ENCODE measurements at places on chromosomes 6 and 20.

DNA sequence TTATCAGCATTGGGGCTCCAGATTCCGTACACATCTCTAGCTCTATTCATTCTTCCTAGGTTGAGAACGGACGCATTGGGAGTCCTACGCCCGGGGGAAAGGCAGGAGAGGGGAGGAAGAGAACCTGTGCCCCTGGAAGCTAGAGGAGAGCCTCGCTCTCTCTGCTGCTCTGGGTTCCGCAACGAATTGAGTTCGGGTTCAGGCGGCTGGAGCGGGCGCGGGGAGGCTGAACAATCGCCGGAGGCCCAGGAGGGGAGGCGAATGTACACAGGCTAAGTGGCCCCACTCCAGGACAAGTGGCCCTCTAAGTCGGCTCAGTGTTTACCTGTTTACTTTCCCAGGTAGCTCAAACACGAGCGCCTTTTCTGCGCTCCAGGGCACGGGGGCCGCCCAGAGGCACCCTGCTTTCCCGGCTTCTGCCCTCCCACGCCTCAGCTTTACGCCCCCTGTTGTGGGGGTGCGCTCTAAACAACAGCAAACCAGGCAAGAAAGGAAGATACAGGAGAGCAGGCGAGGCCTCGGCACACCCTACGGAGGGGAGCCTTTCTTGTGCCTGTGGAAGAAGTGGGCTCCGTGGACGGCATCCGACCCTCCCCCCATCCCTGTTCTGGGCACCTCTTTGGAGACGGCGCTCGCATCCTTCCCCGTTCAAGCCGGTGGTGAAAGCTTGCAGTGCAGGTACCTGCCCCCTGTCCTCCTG lies 4.6 kb upstream of the NKX2-2 start:
- DNase-seq: no peak

- DNase-seq: no peak
Observed at GRCh38 chr6:24763578-24763977, 11.2 kb upstream of the GMNN start.

GRCh38 chr20:24622856-24623255 lies 153.4 kb downstream of the SYNDIG1 start:
- DNase-seq: no peak

DNA sequence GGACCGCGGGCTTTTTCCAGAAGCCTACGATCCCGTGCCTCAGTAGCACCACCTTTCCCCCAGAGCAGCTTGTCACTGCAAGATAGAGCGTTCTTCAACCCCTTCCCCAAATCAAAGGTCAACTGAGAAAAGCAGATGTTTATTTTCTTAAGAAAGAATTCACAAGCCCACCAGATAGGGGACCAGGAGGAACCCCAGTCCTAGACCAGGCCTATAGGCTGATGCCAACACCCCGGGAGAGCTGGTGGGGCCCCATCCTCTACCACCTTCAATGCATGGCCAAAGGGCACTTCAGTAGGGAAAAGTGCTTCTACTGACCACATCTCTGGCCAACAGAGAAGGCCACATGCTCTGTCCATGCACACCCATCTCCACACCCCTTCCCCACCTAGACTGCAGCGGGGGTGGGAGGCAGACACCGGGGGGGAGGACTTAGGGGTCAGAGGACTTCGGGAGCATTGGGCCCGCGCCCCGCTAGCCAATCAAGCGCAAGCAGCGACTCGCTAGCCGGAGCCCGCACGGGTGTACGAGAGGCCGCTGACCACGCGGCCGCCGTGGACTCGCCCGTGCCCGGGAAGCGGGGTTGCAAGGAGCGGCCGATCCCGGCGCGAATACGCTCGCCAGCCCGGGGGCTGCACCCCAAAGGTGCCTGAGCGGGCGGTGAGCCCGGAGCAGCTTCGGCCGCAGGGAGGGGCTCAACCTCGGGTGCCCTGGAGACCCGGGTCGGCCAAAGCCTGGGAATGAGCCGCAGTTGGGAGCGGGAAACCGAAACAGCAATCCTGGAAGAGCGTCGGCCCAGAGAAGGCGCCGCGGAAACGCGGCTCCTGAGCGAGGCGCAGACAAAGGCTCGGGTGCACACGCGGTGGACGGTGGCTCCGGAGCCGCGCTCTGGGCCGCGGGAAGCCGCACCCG lies 2.8 kb downstream of the PDE10A start:
- no peak for DNase-seq

DNA sequence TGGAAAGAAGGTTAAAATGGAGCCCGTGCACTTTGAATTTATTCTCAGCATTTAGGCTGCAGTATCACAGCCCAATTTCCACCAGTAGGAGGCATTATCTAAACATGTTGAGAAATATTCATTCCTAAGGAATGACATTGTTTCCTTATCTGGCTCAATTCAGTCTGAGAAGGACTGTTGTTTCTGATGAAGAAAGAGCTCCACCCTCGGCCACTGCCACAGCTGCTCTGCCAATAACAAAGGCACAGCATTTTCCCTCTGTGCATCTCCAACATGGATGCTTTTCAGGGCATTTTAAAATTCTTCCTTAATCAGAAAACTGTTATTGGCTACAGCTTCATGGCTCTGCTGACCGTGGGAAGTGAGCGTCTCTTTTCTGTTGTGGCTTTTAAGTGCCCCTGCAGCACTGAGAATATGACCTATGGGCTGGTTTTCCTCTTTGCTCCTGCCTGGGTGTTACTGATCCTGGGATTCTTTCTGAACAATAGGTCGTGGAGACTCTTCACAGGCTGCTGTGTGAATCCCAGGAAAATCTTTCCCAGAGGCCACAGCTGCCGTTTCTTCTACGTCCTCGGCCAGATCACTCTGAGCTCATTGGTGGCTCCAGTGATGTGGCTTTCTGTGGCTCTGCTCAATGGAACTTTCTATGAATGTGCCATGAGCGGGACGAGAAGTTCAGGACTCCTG lies at the start of gene CALHM5:
Gene CALHM5 (plus strand): TSS at position 216 of the 687 bp plus-strand sequence. CDS start 58 bp downstream, at position 274.
- no peak for DNase-seq

DNA sequence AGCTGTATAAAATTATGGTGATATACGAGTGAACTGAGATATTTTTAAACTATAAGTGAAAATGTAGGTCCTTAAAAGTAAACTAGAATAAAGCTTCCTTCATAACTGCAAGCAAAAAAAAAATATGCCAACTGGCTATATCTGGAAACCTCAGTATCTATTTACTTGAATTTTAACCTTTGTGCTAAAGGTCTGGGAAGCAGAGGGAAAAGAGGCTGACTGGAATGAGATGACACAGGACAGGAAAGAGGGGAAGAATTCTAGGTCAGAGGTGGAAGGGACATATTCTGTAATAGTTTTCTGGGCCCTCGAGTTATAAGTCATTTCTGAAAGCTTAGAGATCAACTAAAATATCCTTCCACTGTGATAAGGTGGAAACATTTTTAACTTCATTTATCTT lies 46.8 kb downstream of the AIG1 start:
- no peak for DNase-seq

DNA sequence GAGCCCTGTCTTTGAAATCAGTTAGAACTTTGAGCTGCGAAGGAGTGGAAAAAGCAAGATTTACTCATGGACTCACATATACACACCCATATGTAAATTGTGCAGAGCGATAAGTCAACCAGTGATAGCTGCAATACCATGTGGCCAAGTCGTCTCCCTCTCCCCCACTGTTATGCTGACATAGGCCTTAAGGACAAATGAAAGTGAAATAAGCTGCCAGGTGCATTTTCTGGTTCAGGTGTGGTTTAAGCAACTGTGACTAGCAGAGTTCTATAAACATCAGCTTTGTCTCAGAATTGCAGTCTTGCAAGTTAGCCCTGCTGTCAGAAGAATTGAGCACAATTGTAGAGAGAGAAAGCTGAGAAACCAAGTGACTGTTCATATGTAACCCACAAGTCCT lies 9.6 kb downstream of the FAM83B start:
- no peak for DNase-seq

- DNase-seq: no peak
Observed at GRCh38 chr20:31716351-31716750, 6.3 kb downstream of the BCL2L1 start.

GRCh38 chr6:99530627-99531026 lies 15.4 kb upstream of the USP45 start:
- DNase-seq: no peak

DNA sequence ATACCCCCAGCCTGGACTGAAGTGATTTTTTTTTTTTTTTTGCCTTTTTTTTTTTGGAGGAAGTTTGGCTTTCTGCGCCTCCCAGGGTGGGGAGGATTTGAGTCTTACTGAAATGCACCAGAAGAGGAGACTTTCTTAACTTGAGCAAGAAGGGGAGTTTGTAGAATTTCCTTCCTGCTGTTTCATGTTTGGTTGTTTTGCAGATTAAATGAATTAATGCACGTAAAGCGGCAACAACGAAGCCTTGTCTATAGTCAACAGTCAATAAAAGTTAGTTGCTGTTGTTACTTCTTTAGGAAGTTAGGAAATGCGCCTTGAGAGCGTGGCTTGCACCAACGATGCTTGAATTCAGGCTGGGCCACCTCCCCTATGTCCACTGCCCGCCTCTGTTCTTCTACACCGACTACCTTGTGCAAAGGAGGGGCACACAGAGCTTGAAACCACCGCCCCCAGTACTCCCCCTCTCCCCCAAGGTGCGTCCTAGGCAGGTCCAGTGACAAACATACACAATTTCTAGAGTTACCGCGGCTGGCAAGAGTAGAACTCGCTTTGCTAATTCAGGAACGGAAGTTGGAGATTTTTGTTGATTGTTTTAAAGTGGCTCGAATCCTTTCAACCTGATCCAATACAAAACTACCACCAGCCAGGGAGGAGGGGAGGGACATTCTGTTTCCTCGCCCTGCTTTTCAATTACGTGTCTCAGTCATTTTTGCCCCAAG lies 830 bp upstream of the CYP24A1 start:
- DNase-seq: no peak

GRCh38 chr20:5933802-5934436 lies 16.4 kb downstream of the TRMT6 start:
- no peak for DNase-seq

DNA sequence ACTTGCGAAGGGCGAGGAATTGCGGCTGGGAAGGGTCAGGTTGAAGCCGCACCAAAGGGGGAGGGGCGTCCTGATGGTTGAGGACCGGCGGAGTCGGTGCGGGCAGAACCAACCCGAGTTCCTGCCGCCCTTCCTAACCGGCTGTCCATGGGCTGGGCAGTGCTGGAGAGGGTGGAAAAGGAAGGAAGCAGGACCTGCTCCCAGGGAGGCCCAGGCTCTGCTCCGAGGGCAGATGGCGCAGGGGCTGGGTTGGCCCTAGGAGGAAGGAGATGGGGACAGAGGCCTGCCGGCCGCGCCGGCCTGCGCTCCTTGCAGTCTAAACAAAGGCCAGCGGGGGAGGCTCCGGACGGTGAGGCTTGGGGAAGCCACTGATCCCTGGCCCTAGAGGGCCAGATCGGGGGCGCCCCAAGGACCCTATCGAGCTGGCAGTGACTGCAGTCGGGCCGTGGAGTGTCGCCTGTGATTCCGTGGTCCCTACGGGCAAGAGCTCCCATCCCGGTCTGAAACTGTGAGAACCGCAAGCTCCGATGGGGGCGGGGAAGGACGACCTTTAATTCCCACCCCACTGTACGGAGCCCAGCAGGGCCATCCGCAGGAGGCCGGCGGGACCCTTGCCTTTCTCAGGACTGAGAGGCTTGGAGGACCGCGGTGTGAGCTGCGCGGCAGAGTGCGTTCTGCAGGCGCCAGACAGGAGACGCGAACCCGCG lies 39.4 kb downstream of the YTHDF1 start:
- no peak for DNase-seq

DNA sequence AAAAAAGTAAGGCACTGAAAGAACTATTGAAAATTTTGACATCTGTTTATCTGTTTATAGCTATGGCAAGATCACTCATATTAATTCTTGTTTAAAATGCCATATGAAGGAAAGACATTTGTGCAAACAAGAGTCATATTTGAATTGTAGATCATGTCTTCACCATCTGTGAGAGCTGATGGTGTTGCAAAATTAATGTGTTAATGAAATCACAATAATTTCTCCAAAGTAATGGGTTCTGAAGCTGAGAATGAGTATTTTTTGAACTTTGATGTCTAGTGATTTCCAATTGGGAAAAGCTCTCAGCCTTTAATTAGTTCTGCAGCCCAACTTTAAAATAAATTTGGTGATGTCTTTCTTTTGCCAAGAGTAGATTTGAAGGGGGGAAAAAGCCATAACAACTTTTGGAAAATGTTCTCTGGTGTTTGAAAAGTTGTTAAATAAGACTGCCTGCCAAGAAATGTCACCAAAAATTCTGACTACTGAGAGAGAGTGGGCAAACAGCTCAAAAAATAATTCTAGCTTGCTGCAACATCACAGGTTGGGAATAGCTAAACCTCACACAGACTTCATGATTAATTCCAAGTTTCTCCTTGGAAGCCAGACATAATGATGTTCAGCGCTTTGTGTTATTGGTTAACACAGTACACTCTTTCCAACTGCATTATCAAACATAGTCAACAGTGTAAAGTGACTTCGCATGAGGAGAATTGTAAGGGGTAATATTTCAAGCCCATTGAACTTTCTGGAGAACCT lies 142.6 kb downstream of the SOBP start:
- DNase-seq: no peak

DNA sequence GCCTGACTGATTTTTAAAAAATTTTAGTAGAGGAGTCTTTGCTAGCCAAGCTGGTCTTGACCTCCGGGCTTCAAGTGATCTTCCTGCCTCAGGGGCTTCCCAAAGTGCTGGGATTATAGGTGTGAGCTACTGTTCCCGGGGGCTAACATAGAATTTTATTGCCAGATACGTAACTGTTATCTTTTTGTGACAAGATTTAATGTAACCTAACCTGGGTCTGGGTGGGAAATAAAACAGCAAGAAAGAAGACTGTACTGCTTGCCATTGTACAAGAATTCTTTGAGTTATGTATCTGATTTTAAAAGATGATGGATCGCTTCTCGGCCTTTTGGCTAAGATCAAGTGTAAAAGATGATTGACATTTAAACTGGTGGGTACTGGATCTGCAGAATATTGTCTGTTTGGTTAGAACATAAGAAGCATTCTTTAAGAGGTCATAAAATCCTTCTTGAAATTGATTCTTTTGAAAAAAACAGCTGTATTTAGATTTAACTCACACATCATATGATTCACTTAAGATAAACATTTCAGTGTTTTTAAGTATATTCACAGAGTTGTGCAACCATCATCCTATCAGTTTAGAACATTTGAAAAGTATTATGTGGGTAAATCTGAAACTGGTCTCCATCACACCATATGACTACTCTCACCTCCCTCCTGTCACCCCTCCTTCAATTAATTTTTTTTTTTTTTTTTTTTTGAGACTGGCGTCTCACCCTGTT lies 21.6 kb downstream of the TPX2 start:
- no peak for DNase-seq

GRCh38 chr6:20708367-20709124 lies 174.3 kb downstream of the CDKAL1 start:
- DNase-seq: no peak

DNA sequence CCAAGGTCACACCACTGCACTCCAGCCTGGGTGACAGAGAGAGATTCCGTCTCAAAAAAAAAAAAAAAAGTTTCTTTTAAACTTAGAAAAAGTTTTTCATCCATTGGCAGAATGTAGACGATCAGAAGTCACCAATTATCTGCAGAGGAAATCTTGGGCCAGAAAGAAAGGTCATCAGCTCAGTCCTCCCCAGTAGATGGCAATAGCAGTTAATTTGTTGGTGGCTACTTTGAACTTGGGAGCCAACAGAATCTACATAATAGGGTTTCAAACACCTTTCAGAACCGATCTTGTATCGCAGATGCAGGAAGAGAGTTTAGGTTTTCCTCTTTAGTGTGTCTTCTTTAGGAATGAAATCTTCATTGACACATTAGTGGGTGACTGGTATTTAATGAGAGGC lies 41.7 kb downstream of the LBP start:
- DNase-seq: no peak
